ENCODE measurements at places on chromosomes 11 and 22.
A peak's percentile ranks its signal among the peaks of the same experiment; 100 is the strongest.

GRCh38 chr11:92383430-92383829, 158.8 kb downstream of the FAT3 start:
- no peak for DNase-seq

DNA sequence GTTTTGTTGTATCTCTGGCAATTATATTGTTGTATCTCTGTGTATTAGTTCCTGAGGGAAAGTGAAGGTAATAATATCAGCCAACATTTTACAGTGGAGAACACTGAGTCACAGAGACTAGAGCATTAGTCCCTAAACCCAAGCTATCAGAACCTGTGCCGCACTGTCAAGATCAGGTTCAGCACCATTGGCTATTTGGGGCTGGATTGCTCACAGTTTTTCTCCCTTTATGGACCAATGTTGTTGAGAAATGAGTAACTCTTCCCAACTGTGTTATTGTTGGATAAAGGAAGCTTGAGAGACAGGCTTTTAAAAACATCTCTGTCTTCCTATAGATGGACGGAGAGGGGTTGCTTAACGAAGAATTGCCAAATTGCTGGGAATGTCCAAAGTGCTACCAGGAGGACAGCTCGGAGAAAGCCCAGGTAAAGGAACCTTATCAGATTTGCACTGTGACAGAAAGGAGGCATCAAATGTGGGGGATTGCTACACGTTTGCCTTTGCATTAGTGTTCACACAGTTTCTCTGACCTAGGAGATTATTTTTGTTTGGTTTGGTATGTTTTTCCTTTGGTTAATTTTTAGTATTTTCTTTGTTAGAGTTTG, 18.2 kb upstream of the GRK2 start:
- no peak for DNase-seq

DNA sequence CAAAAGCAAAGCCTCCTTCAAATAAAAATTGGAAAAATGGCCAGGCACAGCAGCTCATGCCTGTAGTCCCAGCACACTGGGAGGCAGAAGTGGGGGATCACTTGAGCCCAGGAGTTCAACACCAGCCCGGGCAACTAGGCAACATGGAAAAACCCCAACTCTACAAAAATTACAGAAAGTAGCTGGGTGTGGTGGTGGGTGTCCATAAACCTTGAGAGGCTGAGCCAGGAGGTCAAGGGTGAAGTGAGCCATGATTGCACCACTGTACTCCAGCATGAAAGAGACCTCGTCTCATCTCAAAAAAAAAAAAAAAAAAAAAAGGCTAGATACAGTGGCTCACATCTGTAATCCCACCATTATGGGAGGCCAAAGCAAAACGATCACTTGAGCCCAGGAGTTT, 22.3 kb downstream of the DDX6 start:
- DNase-seq: no peak

GRCh38 chr11:65491163-65491465, 7.7 kb upstream of the MALAT1 start:
- DNase-seq: no peak

DNA sequence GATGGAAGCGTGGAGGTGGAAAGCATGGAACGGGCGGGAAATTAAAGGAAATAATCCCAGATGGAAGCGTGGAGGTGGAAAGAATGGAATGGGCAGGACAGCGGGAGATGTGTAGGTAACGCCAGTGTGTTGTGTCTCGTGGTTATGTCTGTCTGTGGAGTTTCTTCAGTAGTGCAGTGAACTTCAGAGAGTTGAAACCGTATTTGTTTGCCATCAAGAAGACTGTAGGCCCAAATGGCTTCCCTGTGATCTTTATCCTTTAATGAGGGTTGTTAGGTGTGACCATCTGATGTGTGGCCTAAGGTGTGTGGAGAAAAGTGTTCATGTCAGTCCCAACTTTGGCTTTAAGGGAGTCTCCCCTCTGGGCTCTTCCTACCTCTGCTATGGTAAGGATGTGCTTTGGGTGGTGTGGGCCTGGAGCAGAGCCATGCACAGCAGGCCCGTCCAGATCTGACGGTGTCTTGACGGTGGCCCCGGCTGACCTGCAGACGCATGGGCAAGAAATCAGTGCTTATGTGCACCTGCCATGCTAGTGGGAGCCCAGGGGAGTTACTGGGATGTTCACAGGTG, 39.6 kb downstream of the AP2A2 start:
- no peak for DNase-seq

GRCh38 chr11:82733444-82734119, at the start of gene FAM181B:
FAM181B (minus strand) TSS chr11:82733864; CDS start chr11:82733729, 135 bp downstream.
- peak; percentile 25 for DNase-seq

GRCh38 chr11:34566208-34566551, 52.6 kb upstream of the ELF5 start:
- no peak for DNase-seq

DNA sequence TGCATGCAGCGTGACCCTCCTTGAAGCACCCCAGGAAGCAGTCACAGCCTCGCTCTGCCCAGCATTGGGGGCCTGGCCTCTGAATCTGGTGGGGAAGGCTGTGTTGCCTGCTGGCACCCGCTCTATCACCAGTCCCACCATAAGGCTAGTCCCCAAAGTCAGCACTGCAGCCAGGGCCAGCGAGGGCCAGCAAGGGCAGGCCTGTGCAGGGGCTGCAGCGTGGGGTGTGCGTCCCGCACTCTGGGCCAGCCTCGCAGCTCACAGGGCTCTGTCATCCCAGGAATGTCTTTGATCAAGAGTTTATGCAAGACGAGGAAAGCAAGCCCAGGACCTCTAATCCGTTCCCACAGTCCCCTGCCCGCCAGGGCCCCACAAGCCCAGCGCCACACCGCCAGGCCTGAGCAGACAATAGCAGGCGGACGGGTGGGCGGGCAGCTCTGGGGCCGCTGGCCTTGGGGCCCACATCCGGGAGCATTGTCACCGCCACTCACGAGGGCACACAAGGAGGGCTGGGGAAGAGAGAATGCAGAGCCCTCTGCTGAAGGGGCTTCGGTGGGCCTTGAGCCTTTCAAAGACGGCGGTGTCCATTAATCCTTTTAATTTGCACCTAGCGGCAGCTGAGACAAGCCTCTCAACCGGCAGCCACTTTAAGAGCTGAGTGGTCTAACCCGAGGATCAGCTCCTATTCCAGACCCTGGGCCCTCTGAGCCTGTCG, 17.1 kb downstream of the LTO1 start:
- DNase-seq: no peak

GRCh38 chr11:15547685-15548084, 433.0 kb downstream of the INSC start:
- no peak for DNase-seq

DNA sequence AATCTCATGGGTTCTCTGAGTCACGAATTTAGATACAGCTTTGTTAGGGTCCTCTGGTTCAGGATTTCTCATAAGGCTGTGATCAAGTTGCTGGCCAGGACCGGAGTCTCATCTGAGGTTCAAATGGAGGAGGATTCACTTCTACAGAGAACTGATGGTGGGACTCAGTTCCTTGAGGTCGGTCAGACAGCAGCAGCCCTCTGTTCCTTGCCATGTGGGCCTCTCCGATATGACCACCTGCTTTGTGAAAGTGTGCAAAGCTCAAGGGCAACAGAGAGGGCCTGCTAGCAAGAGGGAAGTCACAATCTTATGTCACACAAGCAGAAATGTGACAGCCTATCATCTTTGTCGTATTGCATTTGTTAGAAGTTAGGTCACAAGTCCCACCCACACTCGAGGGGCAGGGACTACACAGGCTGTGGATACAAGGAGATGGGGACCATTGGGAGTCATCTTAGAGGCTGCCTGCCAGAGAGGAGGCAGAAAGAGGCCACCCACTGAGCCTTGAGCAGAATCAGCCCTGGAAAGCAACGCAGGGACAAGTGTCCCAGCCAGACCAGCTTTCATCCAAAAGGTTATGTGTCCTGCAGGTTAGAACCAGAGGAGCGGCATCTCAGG, 34.5 kb downstream of the RPUSD4 start:
- no peak for DNase-seq
